Right lobe of liver (tissue), 6 donors: ENCODE measurements at places on chromosomes 7 and 10. TPM values are rescaled to one million over a fixed set of nuclear protein-coding genes. Genes with fewer than 3 reads are reported as not detected.

DNA sequence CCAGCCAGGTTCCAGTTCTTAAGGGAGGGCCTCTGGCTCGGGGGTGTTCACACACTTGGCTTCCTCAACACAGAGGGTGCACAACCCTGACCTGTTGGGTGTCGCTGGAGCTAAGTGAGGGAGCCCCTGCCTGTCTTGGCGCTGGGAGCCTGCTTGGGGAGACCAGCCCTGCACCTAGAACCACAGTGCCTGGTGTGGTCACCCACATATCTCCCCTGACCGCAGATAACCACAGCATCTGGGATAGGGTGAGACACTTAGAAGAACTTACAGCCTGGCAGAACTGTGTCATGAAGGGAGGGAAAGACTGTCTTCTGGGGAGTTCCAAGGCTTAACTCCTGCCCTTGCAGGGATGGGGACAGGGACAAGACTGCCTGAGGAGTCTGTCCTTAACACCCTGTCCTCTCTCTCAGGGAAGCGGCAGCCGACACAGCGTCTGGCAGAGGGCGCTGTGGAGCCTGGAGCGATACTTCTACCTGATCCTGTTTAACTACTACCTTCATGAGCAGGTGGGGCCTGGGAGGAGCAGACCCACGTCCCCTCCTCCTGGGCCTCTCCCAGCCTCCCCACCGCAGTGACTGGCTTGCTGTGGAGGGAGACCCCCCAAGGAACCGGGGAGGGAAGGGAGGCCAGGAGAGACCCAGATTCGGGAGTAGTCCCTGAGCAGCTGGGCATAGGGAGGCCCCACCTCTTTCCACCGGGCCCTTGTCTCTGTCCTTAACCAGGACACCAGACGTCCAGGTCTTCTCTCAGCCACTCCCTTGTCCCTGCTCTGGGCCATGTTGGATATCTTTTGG lies 59.0 kb downstream of the PALD1 start:
- H3K27me3 ChIP-seq: no peaks in the 10 kb centered on the region
- H3K4me1 ChIP-seq: peaks cover 7% of the 10 kb centered on the region
- no peak overlapping the region for H3K27ac ChIP-seq
- no peaks in the 10 kb centered on the region for H3K36me3 ChIP-seq

NXPH1 gene
- not detected for total RNA-seq

GRCh38 chr10:77300682-77301302 lies 336.8 kb downstream of the KCNMA1 start:
- no peak overlapping the region for H3K27ac ChIP-seq
- H3K27me3 ChIP-seq: no peaks in the 10 kb centered on the region
- no peaks in the 10 kb centered on the region for H3K36me3 ChIP-seq
- DNase-seq: no peak

FKBP9 gene
- total RNA-seq: 22.2 TPM

TMEM176B gene
- total RNA-seq: 711 TPM

DNA sequence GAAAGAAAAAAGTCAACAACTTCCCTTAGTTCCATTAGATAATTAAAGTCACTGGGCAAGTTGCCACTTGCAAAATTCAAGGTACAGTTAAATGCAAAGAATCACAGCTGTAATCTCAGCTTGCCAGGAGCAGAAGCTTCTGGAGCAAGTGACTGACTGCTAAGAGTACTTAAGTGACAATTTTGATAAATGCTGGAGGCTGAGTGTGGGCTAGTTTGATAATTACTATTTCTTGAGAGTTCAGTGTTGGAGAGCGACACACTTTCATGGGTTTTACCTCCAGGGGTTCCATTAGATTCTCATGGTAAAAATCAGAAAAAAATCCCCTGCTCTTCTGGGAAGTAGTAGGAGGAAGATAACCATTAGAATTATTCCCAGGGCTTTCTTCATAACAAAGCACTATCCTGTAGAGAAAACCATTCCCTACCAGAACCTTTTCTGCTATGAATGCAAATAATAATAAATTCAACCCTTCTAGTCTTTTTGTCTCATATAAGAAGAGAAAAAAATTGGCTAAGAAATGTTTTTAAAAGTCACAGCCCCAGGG lies 486.3 kb downstream of the POM121L12 start:
- no peak overlapping the region for H3K27ac ChIP-seq
- no peaks in the 10 kb centered on the region for H3K36me3 ChIP-seq
- no peaks in the 10 kb centered on the region for H3K4me1 ChIP-seq
- no peaks in the 10 kb centered on the region for H3K27me3 ChIP-seq
- DNase-seq: no peak

GRCh38 chr7:66800591-66800990 lies 60.1 kb downstream of the RABGEF1 start:
- H3K27ac ChIP-seq: no peak overlapping the region
- H3K4me1 ChIP-seq: no peaks in the 10 kb centered on the region
- H3K36me3 ChIP-seq: peaks cover 60% of the 10 kb centered on the region
- no peaks in the 10 kb centered on the region for H3K27me3 ChIP-seq

GRID2IP gene
- not detected for total RNA-seq

DNA sequence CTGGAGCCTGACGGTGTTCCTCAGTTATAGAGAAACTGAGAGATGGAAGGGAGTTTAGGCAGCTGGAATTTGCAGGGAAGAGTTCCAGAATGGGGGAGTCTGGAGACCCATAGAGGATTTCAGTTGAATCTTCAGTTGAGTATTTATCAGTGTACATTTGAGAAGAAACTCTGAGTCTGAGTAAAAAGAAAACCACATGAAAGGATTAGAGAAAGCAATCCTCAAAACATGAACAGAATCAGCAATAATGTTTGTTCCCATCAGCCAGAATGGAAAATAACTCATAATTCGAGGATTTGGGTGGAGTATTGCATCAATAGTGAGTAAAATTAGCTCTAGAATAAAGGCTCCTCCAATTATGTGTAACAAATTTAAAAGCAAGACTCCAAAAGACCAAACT lies 130.0 kb upstream of the AHR start:
- H3K4me1 ChIP-seq: no peaks in the 10 kb centered on the region
- DNase-seq: no peak
- no peaks in the 10 kb centered on the region for H3K27me3 ChIP-seq
- no peak overlapping the region for H3K4me3 ChIP-seq
- H3K36me3 ChIP-seq: no peaks in the 10 kb centered on the region

DNA sequence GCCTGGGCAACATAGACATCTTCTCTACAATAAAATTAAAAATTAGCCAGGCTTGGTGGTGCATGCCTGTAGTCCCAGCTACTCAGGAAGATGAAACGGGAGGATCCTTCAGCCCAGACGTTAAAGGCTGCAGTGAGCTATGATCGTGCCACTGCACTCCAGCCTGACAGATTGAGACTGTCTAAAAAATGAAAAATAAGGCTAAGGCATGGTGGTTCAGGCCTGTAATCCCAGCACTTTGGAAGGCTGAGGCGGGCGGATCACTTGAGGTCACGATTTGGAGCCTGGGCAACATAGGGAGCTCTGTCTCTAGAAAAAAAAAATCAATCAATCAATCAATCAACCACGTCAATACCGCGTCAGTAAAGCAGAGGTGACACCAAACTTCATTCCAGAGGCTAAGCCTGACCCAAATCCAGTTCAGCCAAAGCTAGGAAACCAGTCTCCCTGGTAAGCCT lies 31.1 kb downstream of the MRPS24 start:
- no peaks in the 10 kb centered on the region for H3K36me3 ChIP-seq
- no peak overlapping the region for H3K4me3 ChIP-seq
- DNase-seq: no peak
- H3K4me1 ChIP-seq: no peaks in the 10 kb centered on the region
- no peak overlapping the region for H3K27ac ChIP-seq
- no peaks in the 10 kb centered on the region for H3K27me3 ChIP-seq

- no peaks in the 10 kb centered on the region for H3K27me3 ChIP-seq
- no peak overlapping the region for H3K4me3 ChIP-seq
- no peaks in the 10 kb centered on the region for H3K36me3 ChIP-seq
- no peaks in the 10 kb centered on the region for H3K4me1 ChIP-seq
Observed at GRCh38 chr7:108253275-108254044, 123.3 kb upstream of the LAMB4 start.

DNA sequence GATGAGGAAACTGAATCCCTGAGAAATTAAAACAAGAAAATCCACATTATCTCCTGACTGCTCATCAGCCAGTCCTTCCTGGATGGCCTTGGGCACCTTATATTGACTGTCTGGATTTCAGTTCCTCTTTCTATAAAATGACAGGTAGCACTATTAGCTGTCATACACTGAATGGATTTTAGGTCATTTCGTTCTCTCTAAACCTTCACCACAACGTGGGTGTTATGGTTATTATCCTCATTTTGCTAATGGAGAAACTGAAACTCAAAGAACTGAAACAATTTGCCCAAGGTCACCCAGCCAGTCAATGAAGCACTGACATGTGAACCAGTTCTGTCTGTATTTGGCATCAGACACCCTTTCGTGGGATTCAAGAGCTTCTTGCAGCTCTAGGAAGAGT lies 193.8 kb downstream of the CYP26A1 start:
- no peak for DNase-seq
- no peaks in the 10 kb centered on the region for H3K36me3 ChIP-seq
- no peak overlapping the region for H3K4me3 ChIP-seq
- H3K27ac ChIP-seq: no peak overlapping the region
- no peaks in the 10 kb centered on the region for H3K4me1 ChIP-seq
- H3K27me3 ChIP-seq: no peaks in the 10 kb centered on the region

DNA sequence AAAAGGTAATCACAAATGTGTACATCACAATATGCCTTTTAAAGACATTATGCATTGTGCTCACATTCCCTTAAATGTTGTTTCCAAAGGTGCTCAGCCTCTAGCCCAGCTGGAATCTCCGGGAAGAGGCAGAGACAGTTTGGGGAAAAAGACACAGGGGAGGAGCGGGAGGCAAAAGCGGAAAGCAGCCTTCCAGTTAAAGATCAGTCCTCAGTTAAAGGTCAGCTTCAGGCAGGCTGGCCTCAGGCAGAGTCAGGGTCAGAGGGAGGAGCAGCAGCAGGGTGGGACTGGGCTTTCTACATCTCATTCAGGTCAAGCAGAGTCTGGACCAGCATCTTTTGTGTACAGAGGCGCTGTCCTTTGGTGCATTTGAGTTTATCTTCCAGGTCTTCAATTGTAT lies 18.6 kb downstream of the ST7 start:
- no peaks in the 10 kb centered on the region for H3K36me3 ChIP-seq
- no peak overlapping the region for H3K4me3 ChIP-seq
- no peaks in the 10 kb centered on the region for H3K4me1 ChIP-seq
- no peak overlapping the region for H3K27ac ChIP-seq
- no peak for DNase-seq

GRCh38 chr7:20783700-20784387 lies 2.8 kb downstream of the SP8 start:
- peaks cover 11% of the 10 kb centered on the region for H3K27me3 ChIP-seq
- no peak overlapping the region for H3K27ac ChIP-seq
- no peaks in the 10 kb centered on the region for H3K36me3 ChIP-seq
- no peak overlapping the region for H3K4me3 ChIP-seq
- H3K4me1 ChIP-seq: no peaks in the 10 kb centered on the region

DNA sequence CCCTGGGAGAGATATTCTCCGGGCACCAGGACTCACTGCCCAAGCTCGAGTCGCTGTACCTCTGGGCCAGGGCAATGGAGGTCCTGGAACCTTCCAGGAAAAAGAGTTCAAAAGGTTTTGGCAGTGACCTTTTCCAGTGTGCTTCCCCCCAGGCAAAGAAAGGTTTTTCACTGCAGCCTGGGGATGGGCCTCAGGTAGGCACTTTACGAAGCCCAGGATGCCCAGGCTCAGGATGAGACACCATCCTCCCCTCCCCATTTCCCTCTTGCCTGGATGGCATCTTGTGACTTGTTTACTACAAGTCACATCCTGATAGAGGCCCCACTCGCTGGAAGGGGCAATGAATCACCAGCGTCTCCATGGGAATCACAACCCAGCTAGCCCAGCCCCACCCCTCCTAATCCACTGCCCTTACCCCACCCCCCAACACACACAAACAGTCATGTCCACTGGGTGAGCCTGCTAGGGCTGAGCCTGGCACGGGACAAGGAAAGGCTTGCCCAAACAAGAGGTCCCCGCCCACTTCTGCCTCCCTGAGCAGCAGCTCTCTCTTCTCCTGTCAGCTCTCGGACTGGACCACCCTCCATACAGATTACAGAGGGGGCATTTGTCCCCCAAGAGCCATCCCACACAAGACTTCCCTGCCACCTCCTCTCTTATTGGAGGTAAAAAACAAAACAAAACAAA lies 93.8 kb upstream of the SMNDC1 start:
- H3K36me3 ChIP-seq: no peaks in the 10 kb centered on the region
- H3K4me1 ChIP-seq: no peaks in the 10 kb centered on the region
- no peaks in the 10 kb centered on the region for H3K27me3 ChIP-seq
- H3K4me3 ChIP-seq: no peak overlapping the region
- peak overlapping the region; percentile 70 for H3K27ac ChIP-seq

DNA sequence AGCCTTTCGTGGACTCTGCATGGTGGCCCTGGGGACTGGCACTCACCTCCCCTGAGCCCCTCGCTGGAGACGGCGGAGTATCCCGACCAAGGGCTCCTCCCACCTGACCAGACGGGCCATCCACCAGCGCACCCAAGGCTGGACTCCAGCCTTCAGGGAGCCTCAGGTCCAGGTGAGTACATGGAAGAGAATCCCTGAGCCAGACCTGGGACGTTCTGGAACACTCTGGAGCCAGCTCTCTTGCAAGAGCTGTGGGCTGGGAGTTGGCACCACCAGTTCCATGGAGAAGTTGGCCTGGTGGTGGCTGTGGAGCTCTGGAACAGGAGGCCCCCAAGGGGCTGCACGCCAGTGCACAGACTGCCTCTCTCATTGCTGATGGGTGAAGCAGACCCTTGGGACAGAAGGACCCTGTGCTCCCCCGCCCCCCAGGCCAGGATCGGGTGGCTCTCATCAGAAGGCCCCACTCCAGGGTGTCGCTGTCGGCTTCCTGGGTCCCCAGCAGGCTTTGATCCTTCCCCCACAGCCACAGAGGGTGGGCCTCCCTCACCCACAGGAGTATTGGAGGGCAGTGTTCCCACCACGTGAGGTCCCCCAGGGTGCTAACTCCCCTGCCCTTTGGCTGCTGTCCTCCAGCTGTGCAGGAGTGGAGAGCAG lies 189.9 kb downstream of the EBF3 start:
- H3K27ac ChIP-seq: no peak overlapping the region
- H3K4me3 ChIP-seq: no peak overlapping the region
- no peaks in the 10 kb centered on the region for H3K27me3 ChIP-seq
- H3K4me1 ChIP-seq: no peaks in the 10 kb centered on the region

PKD2L1 gene
- total RNA-seq: 0.22 TPM

- no peaks in the 10 kb centered on the region for H3K27me3 ChIP-seq
- no peak for DNase-seq
- no peaks in the 10 kb centered on the region for H3K36me3 ChIP-seq
- H3K27ac ChIP-seq: peak overlapping the region; percentile 83
- peaks cover 77% of the 10 kb centered on the region for H3K4me1 ChIP-seq
Observed at GRCh38 chr10:95278061-95278988, 12.5 kb downstream of the PDLIM1 start.
